Panc1 (cell line): ENCODE measurements at places on chromosomes 5 and 9.
A peak's percentile ranks its signal among the peaks of the same experiment; 100 is the strongest.

DNA sequence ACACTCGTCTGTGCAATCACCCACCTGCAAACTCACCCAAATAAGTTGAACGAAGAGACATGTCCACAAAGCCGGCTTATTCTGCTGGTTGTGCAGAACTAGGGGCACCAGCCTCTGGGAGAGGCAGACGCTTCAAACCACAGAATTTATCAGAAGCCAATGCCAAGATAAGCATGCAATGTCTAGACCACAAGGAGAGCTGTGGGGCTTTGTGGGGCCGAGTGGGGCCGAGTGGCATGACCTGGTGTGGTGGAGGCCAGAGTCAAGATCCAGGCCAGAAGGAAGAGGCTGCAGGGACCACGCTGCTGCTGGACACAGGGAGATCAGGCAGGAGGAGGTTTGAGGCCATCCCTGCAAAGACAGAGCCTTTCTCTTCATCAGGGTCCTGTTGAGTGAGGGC, 259.0 kb downstream of the IRX2 start:
- no peak for DNase-seq

- no peak for DNase-seq
Measured at GRCh38 chr9:133730994-133731715, 7.0 kb downstream of the SARDH start.

GRCh38 chr9:128696923-128697707, 5.2 kb upstream of the PKN3 start:
- DNase-seq: no peak

DNA sequence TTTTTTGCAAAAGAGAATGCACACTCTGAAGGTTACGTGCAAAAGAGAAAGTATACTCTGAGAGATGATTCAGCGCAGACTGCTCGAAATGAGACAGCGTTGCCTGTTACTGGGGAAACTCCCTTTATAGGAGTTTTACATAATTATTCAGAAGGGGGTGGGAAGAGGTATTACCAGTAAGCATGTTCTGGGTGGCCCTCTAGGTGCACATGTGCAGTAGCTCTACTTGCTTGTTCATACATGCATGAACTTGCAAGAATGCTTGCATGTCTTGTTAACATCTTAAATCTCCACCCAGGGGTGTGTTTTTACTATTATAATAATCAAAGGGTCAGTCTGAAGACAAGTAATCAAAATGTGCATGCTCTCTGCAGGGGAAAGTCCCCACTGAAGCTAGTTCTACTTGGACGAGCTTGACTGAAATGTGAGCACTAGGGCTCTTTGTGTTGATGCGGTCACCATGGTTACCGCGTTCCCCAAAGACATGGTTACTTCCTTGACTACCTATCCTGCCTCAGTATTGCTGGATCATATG, 75.5 kb downstream of the SGCD start:
- DNase-seq: no peak

- DNase-seq: no peak
Measured at GRCh38 chr9:116998305-116998704, 311.2 kb downstream of the TRIM32 start.

GRCh38 chr9:35760651-35761050, 6.6 kb upstream of the MSMP start:
- no peak for DNase-seq

- no peak for DNase-seq
Measured at GRCh38 chr5:35484241-35484640, 133.4 kb upstream of the SPEF2 start.

DNA sequence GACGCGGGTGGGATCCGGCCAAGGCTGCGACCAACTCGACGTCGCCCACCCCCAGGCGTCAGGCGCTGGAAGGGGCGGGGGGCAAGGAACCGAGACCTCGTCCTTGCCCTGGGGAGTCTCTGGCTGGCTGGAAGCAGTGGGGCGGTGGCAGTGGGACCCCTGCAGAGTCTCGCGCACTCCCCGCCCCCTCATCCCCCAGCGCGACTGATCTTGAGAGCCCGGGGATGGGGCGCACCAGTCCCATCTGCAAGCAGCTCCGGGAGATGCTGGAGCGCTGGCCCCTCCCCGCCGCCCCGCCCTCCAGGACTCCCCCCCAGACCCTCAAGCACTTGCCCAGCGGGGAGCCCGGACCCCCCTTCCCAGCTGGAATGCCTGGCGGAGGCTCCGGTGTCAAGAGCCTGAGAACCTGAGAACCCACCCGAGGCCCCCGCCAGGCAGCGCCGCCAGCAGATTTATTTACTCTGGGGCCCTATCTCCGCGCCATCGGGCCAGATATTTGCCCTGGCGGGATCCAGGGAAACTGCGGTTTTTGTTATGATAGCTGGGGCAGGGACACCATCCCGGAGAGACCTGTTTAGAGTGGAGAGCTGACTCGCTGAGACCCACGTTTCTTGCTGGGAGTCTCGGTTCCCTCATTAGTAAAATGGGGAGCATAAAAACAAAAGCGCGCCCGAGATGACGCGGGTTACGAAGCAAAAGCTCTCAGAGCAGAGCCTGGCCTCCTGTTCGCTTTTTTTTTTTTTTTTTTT, 1.2 kb downstream of the PRRT1B start:
- DNase-seq: no peak

- DNase-seq: no peak
Measured at GRCh38 chr5:14417792-14418765, 163.5 kb upstream of the OTULINL start.

GRCh38 chr5:157917899-157918809, 59.2 kb upstream of the CLINT1 start:
- peak; percentile 42 for DNase-seq

DNA sequence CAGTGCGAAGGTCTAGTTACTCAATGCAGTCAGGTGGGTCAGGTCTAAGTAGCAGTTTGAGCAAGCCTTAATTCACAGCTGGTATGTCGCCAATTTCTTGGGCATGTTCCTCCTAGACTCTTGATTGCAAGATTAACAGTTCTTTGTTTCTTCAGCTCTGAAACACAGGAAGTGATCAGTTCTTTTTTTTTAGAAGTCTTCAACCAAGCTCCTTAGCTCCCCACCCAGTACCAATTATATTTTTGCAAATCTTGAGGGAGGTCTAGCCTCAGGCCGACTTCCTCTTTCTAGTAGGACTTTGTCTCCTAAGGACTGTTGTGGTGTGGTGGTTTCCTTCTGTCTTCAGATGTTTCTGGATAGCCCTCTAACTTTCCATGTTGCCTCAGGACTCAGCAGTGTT, 2054.2 kb downstream of the MAT2B start:
- no peak for DNase-seq

DNA sequence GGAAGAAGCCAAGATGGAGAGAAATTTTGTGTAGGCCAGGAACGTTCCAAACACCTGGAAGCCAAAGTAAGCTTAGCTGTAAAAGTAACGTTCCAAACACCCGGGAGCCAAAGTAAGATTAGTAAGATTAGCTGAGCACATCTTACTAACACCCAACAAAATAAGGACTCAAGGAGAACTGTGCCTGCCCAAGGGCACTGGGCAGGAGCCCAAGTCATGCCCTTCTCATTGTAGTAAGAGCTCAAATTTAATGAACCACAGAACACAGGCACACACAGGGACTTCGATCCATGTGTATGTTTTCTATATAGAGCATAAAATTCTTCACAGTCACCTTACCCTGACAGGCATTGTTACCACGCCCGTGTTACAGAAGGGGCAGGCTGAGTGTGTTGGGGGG, 36.1 kb upstream of the NXNL2 start:
- no peak for DNase-seq

- DNase-seq: no peak
Measured at GRCh38 chr5:138961221-138961620, 86.1 kb upstream of the LRRTM2 start.

DNA sequence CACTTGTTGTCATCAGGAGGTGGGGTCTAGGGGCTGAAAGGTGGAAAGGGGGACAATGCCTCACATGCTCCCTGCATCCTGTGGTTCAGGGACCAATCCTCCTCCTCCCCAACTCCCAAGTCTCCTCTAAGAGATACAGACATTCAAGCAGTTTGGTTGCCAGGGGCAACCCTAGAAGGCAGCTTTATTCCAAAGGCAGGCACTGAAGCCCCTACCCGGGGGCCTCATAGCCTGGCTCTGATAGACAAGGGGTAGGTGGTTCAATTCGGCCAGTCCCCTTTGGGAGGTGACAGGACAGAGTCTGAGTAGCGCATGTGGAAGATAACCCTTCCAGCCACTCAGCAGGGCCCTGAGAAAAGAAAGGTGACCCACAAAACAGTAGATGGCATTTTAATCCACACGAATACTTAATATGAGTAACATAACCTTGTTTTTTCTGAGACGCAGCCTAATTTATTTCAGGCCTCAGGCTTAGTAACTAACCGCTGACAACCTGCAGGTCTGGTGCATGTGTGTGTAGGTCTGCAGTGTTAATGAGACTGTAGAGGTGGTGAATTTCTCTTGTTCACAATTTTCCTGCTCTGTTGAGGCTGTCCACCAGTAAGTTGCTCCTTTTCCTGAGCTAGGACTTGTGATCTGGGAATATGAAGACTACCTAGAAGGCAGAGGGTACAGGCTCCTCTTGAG, 31.3 kb upstream of the HSPA9 start:
- DNase-seq: no peak

- DNase-seq: no peak
Measured at GRCh38 chr5:85000671-85001070, 616.0 kb upstream of the EDIL3 start.

DNA sequence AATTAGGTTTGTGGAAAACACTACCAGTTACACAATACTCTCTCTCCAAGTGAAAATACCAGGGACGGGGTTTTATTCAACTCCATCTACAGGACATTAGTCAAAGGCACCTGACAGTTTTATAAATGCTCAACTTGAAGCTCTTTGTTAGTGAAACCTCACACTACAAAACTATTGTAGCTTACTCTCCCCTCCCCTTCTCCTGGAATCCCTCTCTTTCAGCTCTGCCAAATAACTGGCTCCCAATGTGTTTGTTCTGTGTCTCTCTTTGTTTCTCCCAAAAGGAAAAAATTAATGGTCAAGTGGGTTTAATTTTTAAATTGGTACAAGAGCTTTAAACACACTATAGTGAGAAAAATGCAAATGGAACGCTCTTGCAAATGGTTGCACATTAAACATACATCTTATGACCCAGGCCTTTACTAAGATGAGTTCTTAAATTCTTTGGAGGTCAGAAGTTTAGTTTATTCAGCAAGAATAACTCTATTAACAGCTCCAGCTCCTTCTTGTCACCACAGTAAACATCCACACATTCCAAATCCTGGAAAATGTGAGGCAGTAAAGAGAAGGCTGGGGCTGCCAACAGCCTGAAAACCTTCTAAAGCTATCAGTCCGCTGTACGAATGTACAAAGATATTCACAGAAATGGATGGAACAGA, 48.4 kb downstream of the ZNF608 start:
- DNase-seq: no peak

DNA sequence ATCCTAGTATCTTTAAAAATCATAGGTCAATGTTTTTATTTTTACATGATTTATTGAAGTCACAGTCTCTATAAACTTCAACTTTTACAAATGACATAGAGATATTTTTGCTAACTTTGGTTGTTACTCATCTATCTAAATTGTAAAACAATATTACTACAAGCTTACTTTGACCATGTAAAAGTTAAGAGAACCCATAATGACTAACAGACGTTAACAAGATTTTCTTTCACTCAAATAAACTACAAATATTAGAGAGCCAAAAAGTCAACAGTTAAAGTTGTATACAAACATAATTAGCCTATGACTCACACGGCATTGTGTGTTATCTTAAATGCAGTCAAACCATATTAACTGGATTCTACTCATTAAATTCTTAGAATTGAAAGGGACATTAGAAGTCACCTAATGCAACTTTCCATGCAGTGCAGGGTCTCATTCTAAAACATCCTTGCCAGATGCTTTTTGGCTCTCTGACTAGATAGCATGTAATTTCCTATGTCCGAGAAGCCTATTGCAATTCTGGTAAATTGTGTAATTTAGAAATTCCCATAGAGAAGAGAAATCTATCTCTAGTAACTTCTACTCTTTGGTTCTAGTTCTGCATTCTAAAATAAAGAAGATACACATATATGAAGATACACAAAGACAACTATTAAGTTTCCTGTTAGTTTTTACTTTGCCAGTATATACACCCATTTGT, 42.2 kb upstream of the UGT3A2 start:
- no peak for DNase-seq

DNA sequence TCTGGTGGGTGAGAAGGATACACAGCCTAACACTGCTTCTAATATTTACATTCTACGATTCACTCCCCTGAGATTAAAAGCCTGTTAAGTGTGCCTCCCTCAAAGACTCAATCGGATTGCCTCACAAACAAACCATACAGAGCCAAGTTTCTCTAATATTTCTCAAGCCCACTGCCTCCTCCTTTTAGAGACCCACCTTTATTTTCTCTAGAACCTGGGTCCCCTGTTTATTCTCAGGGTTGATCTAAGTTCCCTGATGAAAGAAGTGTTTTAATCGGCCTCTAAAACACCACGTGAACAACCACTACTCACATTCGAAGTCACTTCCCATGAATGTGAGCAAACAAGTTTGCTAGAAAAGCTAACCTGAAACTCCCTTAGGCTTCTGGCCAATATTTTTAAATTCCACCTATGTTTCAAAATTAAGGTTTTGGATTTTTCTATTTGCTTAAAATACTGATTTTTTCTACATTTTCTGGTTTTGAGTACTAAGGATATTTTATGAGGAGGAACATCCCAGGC, 76.5 kb downstream of the GLIS3 start:
- no peak for DNase-seq

GRCh38 chr5:67434466-67434865, 237.9 kb upstream of the CD180 start:
- no peak for DNase-seq

DNA sequence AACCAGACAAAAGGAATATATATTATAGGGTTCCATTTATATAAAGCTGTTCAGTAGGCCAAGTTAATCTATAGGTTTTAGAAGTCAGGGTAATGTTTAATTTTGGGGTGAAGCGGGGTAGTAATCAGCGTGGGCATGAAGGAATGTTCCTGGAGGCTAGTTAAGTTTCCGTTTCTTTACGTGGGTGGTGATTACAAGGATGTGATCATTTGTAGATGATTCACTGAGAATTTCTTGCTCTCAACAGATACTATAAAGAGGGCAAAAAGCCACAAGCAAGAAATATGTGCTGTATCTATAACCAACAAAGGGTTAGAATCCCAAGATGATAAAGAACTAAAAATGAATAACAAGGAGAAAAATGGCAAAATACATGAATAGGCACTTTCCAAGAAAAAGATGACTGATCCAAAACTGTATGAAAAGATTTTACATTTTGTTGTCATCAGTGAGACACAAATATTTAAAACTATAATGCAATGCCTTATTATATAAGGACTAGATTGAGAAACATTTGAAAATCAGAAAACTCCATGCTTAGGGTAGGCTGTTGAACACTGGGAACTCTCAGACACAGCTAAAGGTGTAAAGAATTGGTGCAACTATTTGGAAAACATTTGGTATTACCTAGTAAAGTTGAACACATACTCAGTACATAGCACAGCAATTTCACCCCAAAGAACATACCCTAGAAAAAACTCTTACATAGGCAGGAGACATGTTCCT, 224.3 kb upstream of the S1PR3 start:
- no peak for DNase-seq

- DNase-seq: no peak
Measured at GRCh38 chr5:60809891-60810425, 34.1 kb downstream of the ELOVL7 start.

- no peak for DNase-seq
Measured at GRCh38 chr5:113199122-113199905, 222.7 kb downstream of the DCP2 start.

GRCh38 chr9:77514886-77515711, 133.0 kb downstream of the GNA14 start:
- DNase-seq: no peak
